ENCODE measurements at places on chromosomes 4 and X. TPM values are rescaled to one million over a fixed set of nuclear protein-coding genes. Genes with fewer than 3 reads are reported as not detected.

DNA sequence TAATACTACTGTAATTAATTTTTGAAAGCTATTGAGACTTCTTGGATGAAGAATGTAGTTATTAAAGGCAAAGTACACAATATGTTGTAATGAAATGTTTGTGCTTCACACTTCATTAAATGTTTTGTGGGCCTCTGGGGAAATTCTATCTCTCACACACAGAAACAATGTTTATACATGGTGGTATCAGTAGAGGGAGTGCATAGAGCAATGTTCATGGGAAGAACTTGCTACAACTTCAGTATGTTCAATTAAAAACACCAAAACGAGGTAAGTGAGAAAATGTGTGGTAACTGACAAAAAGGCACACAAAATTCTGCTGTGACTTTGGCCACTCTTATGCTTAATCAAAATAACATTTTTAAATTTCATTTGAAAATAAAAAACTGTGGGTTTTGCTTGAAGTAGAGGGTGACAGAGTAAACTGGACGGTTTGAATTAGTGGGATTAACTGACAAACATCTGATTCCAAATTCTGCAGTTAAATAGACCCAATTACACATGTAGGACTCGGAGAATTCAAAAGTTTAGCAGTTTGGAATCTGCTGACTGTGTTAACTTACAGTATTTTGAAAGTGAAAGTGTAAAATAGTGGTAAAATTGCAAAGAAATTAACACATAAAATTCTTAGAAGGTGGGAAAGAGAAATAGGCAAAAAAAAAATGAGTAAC, 111.4 kb upstream of the TTC29 start:
- no peak for DNase-seq

- DNase-seq = no peak
These were observed 184.1 kb downstream of the DCHS2 start for GRCh38 chr4:154307451-154307850.

DNA sequence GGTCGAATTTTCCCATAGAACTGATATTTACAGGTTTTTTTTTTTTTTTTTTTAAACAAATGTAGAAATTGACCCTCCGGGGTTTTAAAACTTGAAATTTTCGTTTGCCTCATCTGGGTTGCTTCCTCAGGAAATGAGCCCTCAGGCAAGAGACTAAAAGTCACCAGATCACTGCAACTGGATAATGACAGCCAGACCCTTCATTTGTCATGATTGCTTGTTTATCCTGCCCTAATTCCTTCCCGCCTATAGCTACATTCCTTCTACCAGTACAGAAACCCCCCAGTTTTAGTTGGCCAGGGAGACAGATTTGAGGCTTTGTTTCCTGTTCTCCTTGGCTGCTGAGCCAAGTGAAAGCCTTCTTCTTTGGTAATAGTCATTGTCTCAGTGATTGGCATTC, 44.0 kb upstream of the IGFBP7 start:
- no peak for DNase-seq

- DNase-seq = no peak
These were observed 324.9 kb downstream of the NAF1 start for GRCh38 chr4:162841753-162842152.

DNA sequence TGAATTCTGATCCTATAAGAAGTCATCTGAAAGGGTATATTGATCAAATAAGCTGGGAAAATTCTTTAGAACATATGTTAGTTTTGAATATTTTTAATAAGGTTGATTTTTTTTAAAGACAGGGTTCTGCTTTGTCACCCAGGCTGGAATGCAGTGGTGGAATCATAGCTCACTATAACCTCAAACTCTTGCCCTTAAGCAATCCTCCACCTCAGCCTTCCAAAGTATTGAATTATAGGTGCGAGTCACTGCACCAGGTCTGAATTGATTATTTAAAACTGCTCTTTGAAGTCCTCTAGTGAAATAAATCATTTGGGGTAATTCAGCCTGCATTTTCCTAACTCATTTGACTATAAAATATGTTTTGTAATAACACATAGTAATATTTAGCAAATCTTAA, 812.3 kb downstream of the PDHA2 start:
- DNase-seq = no peak

Gene UBE2A
- 75.6 TPM for total RNA-seq

- DNase-seq = no peak
These were observed 177.3 kb upstream of the GK2 start for GRCh38 chr4:79585330-79585729.

DNA sequence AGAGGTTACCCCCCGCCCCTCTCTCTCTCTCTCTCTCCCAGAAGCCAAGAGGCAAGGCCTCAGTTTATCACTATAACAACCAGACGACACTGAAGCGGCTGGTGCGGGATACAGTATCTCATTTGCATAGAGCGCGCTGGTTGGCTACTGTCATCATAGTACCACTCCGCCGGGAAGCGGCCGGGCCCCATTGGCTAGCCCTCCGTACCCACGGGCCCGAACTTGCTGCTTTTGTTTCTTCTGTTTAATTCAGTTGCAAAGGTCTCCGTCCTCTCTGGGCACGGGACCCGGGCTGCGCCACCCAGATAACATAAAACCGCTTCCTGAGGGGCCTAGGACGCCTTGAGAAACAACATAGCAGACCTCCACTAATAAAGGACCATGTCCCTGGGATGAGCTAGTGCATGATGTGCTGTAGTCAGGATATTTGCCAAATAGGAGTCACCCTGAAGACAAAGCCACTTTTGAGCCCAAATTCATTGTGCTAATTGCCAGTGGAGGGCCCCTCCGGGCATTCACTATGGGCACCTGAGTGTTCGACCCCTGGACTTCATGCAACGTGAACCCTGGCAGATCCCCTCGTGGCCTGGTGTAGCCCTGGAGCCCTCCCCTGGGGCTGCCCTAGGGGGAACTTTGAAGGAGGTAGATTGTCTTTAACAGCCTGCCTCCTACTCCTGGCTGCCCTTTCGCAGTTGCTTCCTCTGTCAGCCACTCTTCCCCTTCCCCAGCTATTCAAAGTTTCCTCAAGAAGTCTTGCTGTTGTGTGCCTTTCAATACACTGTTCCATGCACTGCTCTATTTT, at the start of gene PCYT1B:
Gene PCYT1B, minus strand, starts transcription at position 91 of the 802 bp plus-strand sequence. CDS start 242 bp downstream, outside the sequence.
- DNase-seq = peak; percentile 60

Gene UTP14A
- 24.8 TPM for total RNA-seq

DNA sequence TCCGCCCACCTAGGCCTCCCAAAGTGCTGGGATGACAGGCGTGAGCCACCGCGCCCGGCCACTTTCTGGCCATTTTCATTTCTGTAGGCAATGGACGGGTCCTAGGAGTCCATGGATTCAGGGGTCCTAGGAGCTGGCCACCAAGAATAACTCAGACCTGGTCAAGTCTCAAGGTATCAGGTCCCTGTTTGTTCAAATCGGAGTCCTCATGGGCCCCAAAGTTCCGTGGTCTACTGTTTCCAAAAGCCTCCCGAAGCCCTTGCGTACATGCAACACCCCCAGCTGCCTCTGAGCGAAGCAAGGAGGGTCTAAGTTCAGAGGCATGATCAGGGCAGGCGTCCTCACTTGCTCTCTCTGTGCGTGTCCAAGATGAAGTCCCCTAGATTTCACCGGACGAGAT, 30.1 kb downstream of the P2RY8 start:
- no peak for DNase-seq

GRCh38 chrX:136209016-136209738, 42.0 kb downstream of the MAP7D3 start:
- DNase-seq = peak; percentile 6

Gene PPP4R3C
- not detected for total RNA-seq

- no peak for DNase-seq
These were observed 348.9 kb upstream of the FTHL17 start for GRCh38 chrX:31420711-31421151.

GRCh38 chr4:141473026-141473540, 163.3 kb upstream of the IL15 start:
- DNase-seq = no peak

DNA sequence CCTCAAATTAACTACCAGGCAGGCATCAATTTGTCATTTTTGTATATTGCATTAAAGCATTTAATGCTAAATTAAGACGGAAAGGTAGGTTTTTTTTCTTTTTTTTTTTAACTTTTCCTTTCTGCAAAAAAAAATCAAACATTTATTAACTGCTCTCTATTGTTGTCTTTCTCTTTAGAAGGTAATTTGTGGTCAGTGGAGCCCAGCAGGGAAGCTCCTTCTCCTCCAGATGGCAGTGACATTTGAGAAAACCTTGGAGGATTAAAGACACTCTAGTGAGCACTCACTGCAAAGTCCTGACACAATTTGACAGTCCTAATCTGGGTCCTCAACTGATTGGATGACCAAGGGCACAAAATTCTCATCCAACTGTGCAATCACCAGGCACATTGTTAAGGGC, 102.4 kb downstream of the SLIT2 start:
- no peak for DNase-seq

Gene SPATA4
- not detected for total RNA-seq

- DNase-seq = no peak
These were observed 48.8 kb downstream of the EDA start for GRCh38 chrX:69664693-69665092.

GRCh38 chrX:48532161-48532560, 7.4 kb upstream of the TBC1D25 start:
- DNase-seq = no peak

Gene PRSS12
- total RNA-seq = not detected

- no peak for DNase-seq
These were observed 227.6 kb downstream of the GALNTL6 start for GRCh38 chr4:172040766-172041165.

GRCh38 chr4:126526335-126526734, 1106.4 kb upstream of the INTU start:
- DNase-seq = no peak

Data from activated T-cell treated with anti-CD3 and anti-CD28 coated beads, Interleukin-2, amount 50 U/mL, for 72 hours (primary cell).